Activated T-cell treated with anti-CD3 and anti-CD28 coated beads, Interleukin-2, amount 50 U/mL, for 4 hours (primary cell): ENCODE measurements at places on chromosomes 2 and 18. TPM values are rescaled to one million over a fixed set of nuclear protein-coding genes. Genes with fewer than 3 reads are reported as not detected.

The ELAC1 gene
- total RNA-seq: 10.0 TPM

GRCh38 chr2:125397535-125398251 is 1258.3 kb upstream of the GYPC start:
- no peak for DNase-seq

- DNase-seq: no peak
Measured at GRCh38 chr18:31252522-31252921, 65.4 kb upstream of the DSG1 start.

The WNT6 gene
- not detected for total RNA-seq

The MTA3 gene
- total RNA-seq: 18.3 TPM

The CTDP1 gene
- 44.6 TPM for total RNA-seq

The CRACDL gene
- 0.16 TPM for total RNA-seq

DNA sequence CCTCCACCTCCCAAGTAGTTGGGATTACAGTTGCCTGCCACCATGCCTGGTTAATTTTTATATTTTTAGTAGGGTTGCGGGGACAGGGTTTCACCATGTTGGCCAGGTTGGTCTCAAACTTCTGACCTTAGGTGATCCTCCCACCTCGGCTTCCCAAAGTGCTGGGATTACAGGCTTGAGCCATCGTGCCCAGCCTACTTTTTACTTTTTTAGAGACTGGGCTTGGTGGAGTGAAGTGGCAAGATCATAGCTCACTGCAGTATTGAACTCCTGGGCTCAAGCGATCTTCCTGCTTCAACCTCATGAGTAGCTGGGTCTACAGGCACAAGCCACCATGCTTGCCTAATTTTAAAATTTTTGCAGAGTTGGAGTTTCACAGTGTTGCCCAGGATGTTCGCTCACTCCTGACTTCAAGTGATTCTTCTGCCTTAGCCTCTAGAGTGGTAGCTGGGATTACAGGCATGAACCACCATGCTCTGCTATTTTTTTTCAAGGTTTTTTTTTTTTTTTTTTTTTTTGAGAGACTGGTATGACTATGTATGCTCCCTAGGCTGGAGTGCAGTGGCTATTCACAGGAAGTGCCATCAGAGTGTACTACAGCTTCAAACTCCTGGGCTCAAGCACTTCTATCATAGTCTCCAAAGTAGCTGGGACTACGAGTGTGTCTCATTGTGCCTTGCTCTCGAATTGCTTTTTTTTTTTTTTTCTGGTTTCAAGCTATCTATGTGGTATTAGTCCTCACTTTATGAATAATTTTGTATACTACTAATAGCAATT is 11.9 kb downstream of the MSH2 start:
- DNase-seq: no peak

DNA sequence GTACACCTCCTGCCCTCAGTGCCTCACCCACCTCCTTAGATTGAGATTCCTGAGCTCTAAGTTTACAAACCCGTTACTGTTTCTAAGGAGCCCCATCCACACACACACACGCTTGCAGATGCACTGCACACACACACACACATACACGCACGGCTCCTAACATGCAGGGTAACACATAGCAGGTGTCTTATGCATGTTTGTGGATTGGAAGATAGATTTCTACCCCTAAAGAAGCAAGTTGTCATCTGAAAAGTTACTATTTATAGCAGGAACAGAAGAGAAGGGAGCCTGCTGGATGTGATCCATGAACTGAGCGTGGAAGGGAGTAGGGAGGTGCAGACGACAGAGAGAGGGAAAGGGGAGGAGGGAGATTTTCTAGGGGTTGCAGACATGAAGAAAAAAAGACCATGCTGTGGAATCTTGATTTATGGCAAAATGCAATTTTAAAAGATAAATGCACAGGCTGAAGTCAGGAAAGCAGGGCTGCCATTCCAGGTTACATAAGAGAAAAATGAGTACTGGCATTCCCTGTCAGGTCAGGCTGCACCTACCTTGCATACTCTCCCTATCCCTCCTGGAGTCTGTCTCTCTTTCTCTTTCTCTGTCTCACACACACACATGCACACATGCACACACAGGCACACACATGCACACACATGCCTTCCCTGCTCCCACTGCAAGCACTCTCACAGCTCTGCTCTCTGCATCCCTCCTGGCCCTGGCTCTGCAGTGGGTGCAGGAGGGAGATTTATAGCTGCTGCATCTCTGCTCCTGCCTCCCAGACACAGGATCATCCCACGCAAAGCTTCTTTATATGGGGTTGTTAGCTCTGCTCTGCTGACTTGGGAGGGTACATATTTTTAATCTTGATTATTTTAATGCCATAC is 192.6 kb upstream of the MYT1L start:
- no peak for DNase-seq

The TEKT4 gene
- total RNA-seq: not detected

DNA sequence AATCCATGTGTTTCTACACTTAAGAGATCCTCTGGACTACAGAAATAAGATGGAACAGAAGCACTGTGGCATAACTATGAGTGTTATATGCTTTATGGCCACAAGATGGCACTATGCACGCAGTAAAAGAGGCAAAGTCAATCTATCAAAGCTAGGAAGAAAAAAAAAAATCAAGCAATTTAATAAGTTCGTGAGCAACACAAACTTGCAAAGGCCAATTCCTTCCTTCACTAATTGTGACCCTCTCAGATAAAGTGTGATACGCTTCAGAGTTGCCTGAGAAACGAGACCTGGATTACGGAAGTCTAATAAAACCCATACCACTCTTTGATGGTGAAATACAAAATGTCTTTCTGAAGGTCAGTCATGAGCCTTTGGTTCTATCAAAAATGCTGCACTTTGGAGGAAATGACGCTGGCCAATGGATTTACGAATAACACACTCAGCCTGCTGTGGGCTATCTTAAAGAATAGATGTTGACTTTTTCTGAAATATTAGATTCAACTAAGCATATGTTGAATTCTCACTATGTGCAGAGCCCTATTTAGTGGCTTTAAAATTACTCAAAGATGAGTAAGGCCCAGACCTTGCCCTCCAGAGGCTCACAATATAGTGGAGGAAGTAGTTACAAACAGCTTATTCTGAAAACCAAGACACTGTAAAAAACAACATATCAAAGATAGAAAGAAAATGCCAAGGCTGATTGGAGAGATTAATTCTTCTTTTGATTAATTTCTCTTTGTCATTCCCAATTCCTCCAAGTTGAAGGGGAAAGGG is 35.5 kb upstream of the TTR start:
- peak; percentile 10 for DNase-seq

The HSPD1 gene
- total RNA-seq: 1,165 TPM

GRCh38 chr2:221390878-221391277 is 181.2 kb downstream of the EPHA4 start:
- no peak for DNase-seq

DNA sequence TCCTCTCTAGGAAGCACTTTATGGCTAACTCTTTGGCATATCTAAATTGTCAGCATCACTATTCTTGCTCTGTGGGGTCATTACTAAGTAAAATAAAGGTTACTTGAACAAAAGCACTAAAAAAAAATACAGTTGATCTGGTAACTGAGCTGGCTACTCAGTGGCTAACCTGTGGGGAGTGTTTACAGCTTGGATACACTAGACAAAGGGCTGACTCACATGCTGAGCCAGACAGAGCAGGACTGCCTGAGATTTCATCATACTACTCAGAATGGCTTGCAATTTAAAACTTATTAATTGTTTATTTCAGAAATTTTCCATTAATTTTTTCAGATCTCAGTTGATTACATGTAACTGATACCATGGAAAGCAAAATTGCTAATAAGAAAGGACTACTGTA is 1690.4 kb upstream of the SLC39A10 start:
- no peak for DNase-seq

The AOX1 gene
- total RNA-seq: 0.71 TPM

The ARHGAP25 gene
- 48.6 TPM for total RNA-seq

DNA sequence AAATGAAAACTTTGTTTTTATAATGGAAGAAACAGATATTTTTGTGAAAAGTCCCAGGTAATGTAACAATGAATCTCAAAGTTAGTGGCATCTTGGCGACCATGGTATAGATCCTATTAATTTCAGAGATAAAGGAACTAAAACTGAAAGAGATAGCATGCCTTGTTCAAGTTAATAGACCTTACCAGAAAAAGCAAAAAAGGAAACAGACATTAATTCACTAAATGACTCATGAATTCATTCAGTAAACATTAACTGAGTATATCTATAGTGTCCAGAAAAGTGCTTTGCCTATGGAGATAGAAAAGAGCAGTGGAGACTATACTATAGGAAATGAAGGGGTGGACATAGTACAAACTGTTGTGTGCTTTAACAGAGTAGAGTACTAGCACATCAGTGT is 763.3 kb downstream of the TRIB2 start:
- DNase-seq: no peak

The MAP3K19 gene
- not detected for total RNA-seq

DNA sequence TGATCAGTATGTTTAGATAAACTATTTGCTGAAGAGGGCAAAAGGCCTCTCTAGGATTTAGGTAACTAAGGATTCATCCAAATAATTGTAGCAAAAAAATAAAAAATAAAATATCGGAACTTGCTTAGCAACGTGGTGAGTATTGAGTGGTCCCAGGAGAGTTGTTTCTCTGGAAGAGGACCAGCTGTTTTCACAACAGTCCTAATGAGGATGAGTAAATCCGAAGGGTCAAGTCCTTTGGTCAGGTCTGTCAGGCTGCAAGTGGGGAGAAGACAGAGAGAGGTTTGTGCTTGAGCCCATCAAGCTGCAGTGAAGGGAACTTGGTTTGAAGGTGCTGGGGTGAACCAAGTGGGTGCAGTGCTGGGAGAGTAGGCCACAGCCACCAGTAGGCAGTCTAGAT is 539.2 kb downstream of the SLC4A3 start:
- no peak for DNase-seq

GRCh38 chr2:200649724-200650123 is 63.9 kb downstream of the AOX1 start:
- no peak for DNase-seq

The SCLY gene
- total RNA-seq: 63.5 TPM

DNA sequence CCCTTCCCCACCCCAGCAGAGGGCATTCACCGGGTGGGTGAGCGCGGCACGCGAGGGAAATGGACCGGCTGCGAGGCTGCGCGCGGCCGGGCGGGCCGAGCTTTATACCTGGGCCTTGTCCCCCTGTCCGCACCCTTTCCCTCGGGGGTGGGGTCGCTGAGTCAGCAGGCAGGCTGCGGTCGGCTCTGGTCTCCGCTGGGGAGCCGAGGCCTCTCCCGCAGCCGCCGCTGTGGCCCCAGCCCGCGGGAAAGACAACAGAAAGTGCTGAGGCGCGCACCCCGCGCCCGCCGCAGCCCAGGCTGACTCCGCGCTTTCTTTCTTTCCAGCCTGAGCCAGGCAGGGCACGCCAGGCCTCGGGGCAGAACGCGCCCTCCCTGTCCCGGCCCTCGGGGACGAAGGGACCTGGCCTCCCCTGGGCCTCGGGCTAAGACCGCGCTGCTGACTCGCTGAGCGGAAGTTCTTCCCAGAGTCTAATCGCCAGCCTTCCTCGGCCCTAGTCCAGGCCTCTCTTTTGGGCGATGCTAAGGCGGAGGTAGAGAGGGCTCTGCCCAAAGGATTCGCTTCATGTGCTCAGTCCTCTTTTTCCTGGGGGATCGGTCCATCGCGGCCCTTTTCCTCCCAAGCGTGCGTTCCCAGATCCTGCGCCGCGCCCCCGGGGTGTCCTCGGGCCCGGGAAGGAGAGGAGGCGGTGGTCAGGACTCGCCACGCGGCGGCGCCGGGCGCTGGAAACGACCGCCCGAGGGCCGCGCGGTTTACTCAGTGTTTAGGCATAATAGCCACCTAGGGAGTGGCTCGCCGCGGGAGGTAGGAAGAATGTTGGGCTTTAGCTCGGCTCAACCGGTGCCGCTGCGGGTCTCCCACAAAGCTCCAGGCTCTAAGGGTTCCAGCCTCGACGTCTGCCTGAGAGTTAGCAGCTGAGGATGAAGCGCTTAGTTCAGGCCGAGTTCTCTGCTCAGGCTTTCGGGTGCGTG is at the start of gene CRYBA2:
Gene CRYBA2, minus strand, starts transcription at position 78 of the 971 bp plus-strand sequence. CDS start 246 bp downstream, outside the sequence.
- DNase-seq: no peak

DNA sequence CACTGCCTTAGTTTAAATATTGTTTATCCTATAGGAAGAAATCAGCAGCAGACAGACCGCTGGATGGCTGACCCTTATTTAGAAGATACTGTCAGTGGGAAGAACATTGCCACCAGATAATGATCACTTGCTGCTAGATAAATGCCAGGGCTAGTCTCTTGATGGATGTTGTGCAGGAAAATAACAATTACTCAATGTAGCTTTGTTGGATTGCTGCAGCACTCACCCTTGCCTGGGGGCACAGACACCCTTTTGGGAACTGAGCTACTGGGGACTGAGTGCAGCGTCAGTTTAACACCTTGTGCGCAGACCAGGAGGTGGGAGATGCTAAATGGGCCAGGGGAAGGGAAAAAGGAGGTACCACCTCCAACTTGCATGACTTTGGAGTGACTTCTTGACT is 64.2 kb upstream of the CAPN13 start:
- no peak for DNase-seq
